Endothelial cell of umbilical vein (primary cell): ENCODE measurements at places on chromosomes 3 and 15. TPM values are rescaled to one million over a fixed set of nuclear protein-coding genes. Genes with fewer than 3 reads are reported as not detected.

Gene CCR1
- not detected in 2 replicates for total RNA-seq

Gene CLDN16
- total RNA-seq = not detected in 2 replicates

DNA sequence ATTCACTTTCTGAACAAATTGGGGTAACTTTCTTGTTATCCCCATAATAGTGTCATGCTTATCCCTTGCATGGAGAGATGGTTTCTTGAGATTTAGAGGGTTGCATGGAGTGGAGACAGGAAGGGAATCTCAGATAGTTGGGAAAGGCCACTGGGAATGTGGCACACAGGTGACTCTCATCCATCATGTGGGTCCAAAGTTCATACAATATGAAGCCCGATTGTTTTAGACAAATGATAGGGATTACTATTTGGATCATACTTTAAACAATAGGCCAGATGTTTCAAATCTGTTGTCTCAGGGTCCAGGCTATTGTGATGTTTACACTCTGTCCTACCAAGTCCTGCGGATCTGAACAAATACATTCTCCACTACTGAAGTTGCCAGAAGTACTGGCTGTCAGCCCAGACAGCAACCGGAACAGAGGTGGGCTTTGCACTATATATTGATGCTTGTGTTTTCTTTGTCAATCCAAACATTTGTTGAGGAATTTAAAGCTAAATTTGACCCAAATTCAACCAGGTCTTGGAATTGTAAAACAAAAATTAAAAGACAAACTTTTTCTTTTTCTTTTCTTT lies 39.2 kb upstream of the NMNAT3 start:
- DNase-seq = no peak
- no peak overlapping the region for H3K4me3 ChIP-seq
- H3K27me3 ChIP-seq = no peaks in the 10 kb centered on the region
- no peaks in the 10 kb centered on the region for H3K4me1 ChIP-seq

- H3K36me3 ChIP-seq = no peaks in the 10 kb centered on the region
- no peak for DNase-seq
- no peak overlapping the region for H3K4me3 ChIP-seq
- no peaks in the 10 kb centered on the region for H3K4me1 ChIP-seq
Measured at GRCh38 chr3:33768578-33769330, 29.7 kb upstream of the PDCD6IP start.

Gene ANKRD34C
- total RNA-seq = not detected in 2 replicates

- H3K27ac ChIP-seq = no peak overlapping the region
- no peaks in the 10 kb centered on the region for H3K27me3 ChIP-seq
- H3K36me3 ChIP-seq = no peaks in the 10 kb centered on the region
- no peak overlapping the region for H3K4me3 ChIP-seq
- no peaks in the 10 kb centered on the region for H3K4me1 ChIP-seq
Measured at GRCh38 chr15:57797568-57798267, 91.2 kb downstream of the POLR2M start.

GRCh38 chr3:87498358-87499080 lies 222.1 kb upstream of the POU1F1 start:
- no peak for DNase-seq
- no peaks in the 10 kb centered on the region for H3K36me3 ChIP-seq
- peaks cover 2% of the 10 kb centered on the region for H3K27me3 ChIP-seq
- no peaks in the 10 kb centered on the region for H3K4me1 ChIP-seq

Gene CCDC191
- total RNA-seq = 3.8 and 4.9 TPM in 2 replicates

GRCh38 chr3:57112206-57112605 lies 51.7 kb downstream of the SPATA12 start:
- no peak overlapping the region for H3K4me3 ChIP-seq
- H3K27ac ChIP-seq = no peak overlapping the region
- DNase-seq = no peak
- H3K27me3 ChIP-seq = peaks cover 7% of the 10 kb centered on the region
- no peaks in the 10 kb centered on the region for H3K36me3 ChIP-seq

Gene SNX22
- total RNA-seq = 0.14 and 0.73 TPM in 2 replicates

Gene CFAP100
- not detected in 2 replicates for total RNA-seq

GRCh38 chr15:84033793-84034553 lies 201.6 kb upstream of the GOLGA6L4 start:
- H3K27me3 ChIP-seq = no peaks in the 10 kb centered on the region
- no peak overlapping the region for H3K27ac ChIP-seq
- no peaks in the 10 kb centered on the region for H3K36me3 ChIP-seq
- no peak for DNase-seq

DNA sequence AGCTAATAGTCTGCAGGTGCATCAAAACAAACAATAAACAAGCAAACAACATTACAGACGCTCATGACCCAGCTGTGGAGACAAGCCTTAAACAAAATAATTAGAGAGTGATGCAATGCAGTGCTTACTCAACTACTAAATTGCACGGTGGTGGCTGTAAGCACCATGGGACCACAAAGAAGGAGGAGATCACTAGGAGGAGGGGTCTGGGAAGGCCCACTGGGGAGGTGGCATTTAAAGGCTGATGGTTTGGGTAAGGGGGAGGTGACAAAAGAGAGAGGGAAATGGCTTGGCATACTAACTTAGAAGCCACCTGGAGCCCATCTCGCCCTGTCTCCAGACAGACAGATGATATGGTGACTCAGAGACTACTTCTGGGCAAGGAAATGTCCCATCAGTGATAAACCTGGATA lies 516.7 kb downstream of the FOXP1 start:
- H3K27me3 ChIP-seq = no peaks in the 10 kb centered on the region
- peak; percentile 53 for DNase-seq
- no peak overlapping the region for H3K4me3 ChIP-seq
- no peaks in the 10 kb centered on the region for H3K36me3 ChIP-seq

Gene SCAMP2
- 61.1 and 67.3 TPM in 2 replicates for total RNA-seq

Gene MORC1
- total RNA-seq = not detected in 2 replicates

DNA sequence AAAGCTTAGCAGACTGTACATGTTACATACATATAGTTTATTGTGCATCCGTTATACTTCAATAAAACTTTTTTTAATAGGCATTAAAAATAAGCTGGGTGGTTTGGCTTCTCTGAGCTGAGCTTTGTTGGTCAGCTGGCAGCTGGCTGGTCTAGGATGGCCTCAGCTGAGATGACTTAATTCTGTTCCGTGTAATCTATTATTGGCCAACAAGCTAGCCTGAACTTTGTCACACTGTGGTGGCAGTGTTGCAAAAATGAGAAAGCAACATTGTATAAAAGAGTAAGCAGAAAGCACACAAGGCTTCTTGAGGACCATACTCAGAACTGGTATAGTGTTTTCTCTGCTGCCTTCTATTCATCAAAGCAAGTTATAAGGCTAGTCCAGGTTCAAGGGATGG lies 45.2 kb downstream of the CGGBP1 start:
- H3K4me1 ChIP-seq = no peaks in the 10 kb centered on the region
- no peak overlapping the region for H3K27ac ChIP-seq
- H3K36me3 ChIP-seq = no peaks in the 10 kb centered on the region
- no peak for DNase-seq

DNA sequence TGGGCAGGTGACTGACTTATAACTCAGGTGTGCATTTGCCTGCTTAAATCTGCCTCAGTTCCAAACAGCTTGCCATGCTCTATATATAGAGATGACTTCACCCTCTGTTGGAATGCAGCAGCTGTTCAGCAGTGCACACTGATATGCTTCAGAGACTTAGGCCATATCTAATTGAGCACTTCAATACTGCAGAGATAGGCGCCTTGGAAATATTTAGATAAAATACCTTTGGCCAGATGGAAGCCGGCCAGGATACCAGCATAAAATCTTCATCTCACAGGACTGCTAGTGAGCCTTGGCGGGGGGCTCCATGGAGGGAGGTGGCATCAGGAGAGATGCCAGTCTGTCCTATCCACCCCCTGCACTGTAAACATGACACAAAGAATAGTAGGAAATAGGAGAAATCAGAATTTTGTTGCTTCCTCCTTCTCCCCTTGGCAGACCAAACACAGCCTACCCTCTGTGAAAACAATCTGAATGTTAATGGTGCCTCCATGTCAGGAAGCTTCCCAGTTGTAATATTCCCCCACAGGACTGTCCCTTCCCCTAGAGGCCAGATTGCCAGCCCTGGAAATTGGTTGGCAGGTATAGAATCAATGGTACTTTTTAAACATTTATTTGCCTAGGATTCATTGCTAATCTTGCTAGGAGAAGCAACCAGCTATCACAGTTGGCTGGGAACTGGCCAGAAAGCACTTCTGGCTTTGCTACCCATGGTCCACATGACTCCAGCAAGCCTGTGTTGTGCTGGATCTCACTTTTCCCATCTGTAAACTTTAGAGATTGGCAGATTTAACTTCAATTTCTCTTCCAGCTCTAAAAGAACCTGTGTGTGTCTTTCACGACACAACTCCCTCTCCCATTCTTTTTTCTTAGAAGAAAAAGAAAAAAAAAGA lies 215.5 kb upstream of the KCNMB2 start:
- H3K36me3 ChIP-seq = no peaks in the 10 kb centered on the region
- peak overlapping the region; percentile 38 for H3K27ac ChIP-seq
- no peak overlapping the region for H3K4me3 ChIP-seq
- H3K4me1 ChIP-seq = peaks cover 16% of the 10 kb centered on the region

DNA sequence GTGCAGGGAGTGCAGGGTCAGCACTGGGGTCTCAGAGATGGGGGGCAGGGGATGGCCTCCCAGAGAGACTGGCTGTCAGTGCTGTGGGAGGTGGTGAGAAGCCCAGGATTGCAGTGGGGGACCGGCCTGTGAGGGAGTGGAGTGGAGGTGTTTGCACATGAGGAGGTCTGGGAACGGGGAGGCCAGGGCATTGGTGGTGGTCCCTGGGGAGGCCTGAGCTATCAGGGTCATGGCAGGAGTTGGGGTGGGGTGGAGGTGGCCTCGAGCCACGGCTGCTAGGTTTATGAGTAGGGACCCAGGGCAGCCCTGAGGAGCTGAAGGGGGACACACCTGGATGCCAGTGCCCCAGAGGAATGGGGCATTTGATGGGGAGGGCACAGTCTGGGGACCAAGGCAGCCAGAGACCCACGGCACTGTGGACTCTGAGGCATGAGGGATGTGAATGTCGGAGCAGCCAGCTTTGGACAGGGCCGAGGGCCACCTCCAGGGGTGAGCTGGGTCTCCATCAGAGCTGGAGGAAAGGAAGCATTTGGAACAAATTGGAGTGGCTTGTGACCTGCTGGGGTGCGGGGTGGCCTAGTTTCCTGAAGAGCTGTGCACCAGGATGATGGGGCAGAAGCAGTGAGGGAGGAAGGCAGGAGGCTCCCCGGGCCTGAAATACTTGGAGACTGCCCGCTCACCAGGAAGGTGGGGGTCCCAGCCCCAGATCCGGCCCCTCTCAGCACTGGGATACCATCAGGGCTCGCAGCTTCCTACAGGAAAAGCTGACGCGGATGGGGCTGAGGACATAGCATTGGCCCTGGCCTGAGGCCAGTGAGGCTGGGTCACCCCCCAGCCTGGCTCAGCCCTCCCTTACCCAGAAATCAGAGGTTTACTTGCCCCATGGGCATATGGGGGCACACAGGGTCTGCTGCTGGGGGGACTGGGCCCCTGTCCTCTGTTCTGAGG lies 9.5 kb upstream of the CSPG4 start:
- DNase-seq = no peak
- no peaks in the 10 kb centered on the region for H3K4me1 ChIP-seq
- no peak overlapping the region for H3K27ac ChIP-seq
- no peaks in the 10 kb centered on the region for H3K36me3 ChIP-seq
- no peak overlapping the region for H3K4me3 ChIP-seq
- H3K27me3 ChIP-seq = peaks cover 17% of the 10 kb centered on the region
